Muscle of leg (tissue), 16 donors: ENCODE measurements at places on chromosomes 12 and 14. TPM values are rescaled to one million over a fixed set of nuclear protein-coding genes. Genes with fewer than 3 reads are reported as not detected.

- DNase-seq = no peak
Measured at GRCh38 chr12:103583008-103583407, 4.1 kb upstream of the STAB2 start.

GRCh38 chr12:98845957-98846356 is 200.9 kb downstream of the APAF1 start:
- DNase-seq = no peak

GRCh38 chr12:68175557-68176061 is 16.1 kb upstream of the IFNG start:
- peak; percentile 18 for DNase-seq

GRCh38 chr12:132194556-132194955 is 50.3 kb downstream of the NOC4L start:
- DNase-seq = no peak

DNA sequence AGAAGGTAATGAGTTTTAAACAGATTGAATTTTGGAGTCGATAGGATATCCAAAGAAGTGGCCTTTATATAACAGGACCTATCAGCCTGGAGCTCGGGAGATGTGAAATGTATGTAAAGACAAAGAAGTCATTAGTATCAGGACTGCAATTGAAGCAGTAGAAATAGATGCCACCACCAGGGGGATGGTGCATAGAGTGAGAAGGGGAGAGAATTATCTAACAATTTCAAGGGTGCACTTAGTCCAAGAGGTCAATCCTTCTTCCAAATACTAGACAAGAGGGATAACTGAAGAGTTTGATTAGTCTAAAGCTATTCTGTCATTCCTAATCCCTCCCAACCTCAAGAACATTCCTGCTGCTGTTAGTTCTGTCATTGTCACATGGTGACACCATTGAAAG is 127.8 kb downstream of the CFAP54 start:
- DNase-seq = no peak

- DNase-seq = peak; percentile 15
Measured at GRCh38 chr14:36767603-36768281, 106.1 kb downstream of the PAX9 start.

DNA sequence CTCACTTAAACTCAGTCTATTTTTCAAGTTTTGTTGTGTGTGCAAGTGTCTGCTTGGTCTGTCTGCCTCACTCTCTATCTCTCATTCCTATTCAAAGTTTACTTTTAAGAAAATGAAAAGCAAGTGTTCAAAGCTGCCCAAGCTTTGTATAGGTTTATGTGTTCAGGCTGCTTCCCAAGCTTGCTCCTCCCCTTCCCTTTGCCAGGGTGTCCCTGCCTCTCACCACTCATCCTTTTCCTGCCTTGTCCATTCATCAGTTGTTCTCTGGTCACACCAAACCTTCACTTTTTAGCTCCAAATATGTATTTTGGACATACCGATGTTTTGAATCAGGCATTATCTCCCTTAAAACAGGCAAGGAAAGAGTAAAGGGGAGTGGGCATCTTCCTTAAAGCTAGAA is 41.3 kb downstream of the STK38L start:
- DNase-seq = no peak

GRCh38 chr12:77402716-77403115 is 337.3 kb upstream of the E2F7 start:
- DNase-seq = peak; percentile 28

DNA sequence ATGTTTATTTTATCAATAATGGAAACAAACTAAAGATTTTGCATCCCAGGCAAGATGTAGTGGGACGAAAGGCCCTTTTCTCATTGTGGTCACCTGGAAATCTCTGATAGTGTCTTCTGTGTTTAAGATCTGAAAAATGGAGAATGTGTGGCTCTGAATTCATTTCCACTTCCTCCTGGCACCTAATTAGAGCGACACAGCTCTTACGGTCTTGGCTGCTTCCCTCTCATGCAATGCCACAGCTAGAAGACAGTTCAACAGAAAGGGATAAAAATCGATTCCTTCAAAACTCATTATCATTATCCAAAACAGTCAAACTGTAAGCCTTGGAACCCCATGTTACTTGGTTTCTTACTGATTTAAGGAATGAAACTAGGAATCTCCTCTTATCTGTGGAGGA is 9.3 kb downstream of the ST8SIA1 start:
- DNase-seq = no peak

GRCh38 chr14:33909380-33910084 is 41.3 kb downstream of the EGLN3 start:
- no peak for DNase-seq

GRCh38 chr12:13471471-13471870 is 274.9 kb downstream of the EMP1 start:
- no peak for DNase-seq

- no peak for DNase-seq
Measured at GRCh38 chr12:121475279-121475678, 75.4 kb downstream of the RNF34 start.

GRCh38 chr14:61588419-61588901 is 106.9 kb upstream of the HIF1A start:
- no peak for DNase-seq

GRCh38 chr14:42145766-42146165 is 539.1 kb downstream of the LRFN5 start:
- no peak for DNase-seq

DNA sequence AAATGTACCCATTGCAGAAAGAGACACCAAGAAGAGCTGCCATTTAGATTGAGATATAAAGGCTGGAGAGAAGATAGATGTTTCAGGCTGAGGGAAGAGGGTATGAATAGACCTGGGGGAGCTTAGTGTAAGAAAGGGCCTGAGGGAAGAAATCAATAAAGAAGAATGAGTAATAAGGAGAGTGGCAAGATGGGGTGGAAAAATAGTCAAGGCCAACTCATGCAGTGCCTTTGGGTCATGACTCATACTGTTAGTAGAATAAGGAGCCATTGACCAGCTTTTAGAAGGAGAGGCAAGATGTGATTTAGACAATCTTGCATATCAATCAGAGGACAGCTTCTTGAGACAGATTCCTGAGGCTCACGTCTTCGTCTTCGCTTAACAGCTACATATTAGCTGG is 287.5 kb downstream of the DUSP6 start:
- DNase-seq = no peak

DNA sequence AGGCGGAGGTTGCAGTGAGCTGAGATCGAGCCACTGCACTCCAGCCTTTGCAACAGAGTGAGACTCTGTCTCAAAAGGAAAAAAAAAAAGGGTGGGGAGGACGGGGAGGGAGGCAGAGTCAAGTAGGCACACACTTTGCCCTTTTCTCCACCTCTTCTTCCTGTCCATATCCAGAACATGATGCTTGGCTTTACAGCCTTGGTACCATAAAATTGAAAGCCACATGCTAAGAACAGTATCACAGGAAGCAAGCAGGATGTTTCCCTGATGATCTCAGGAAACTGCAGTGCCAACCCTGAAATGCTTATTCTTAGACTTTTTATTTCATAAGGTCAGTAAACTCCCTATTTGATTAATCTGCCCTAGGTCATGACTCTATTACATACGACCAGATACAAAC is 32.5 kb upstream of the YAF2 start:
- no peak for DNase-seq

The C12orf42 gene
- 1.6 TPM for polyA plus RNA-seq

The TOMM20L gene
- polyA plus RNA-seq = 0.78 TPM

The HOXC12 gene
- polyA plus RNA-seq = 0.06 TPM

The TAS2R30 gene
- not detected for polyA plus RNA-seq

The SLC7A7 gene
- 30.1 TPM for polyA plus RNA-seq

The TUBA1C gene
- polyA plus RNA-seq = 101 TPM

The PIWIL1 gene
- polyA plus RNA-seq = not detected
